ENCODE measurements at places on chromosomes 1 and 21. TPM values are rescaled to one million over a fixed set of nuclear protein-coding genes. Genes with fewer than 3 reads are reported as not detected.

The IL10RB gene
- 61.2 TPM for total RNA-seq

The AMPD1 gene
- total RNA-seq = not detected

The WNT4 gene
- not detected for total RNA-seq

The SLC9C2 gene
- not detected for total RNA-seq

The PAQR6 gene
- 0.19 TPM for total RNA-seq

The SERPINC1 gene
- total RNA-seq = not detected

The ADAMTS4 gene
- total RNA-seq = 110 TPM

The LRRC71 gene
- 0.56 TPM for total RNA-seq

The GCSAML gene
- not detected for total RNA-seq

The TFF2 gene
- not detected for total RNA-seq

The OR6F1 gene
- total RNA-seq = not detected

The SAMD13 gene
- total RNA-seq = 0.77 TPM

All from regular cardiac myocyte (primary cell).